Hypothalamus (tissue), 51 donors: ENCODE measurements at places on chromosomes 5 and 9.

- DNase-seq: no peak
Measured at GRCh38 chr9:20001058-20001457, 212.2 kb upstream of the SLC24A2 start.

- no peak for DNase-seq
Measured at GRCh38 chr5:103480246-103480645, 82.3 kb downstream of the NUDT12 start.

DNA sequence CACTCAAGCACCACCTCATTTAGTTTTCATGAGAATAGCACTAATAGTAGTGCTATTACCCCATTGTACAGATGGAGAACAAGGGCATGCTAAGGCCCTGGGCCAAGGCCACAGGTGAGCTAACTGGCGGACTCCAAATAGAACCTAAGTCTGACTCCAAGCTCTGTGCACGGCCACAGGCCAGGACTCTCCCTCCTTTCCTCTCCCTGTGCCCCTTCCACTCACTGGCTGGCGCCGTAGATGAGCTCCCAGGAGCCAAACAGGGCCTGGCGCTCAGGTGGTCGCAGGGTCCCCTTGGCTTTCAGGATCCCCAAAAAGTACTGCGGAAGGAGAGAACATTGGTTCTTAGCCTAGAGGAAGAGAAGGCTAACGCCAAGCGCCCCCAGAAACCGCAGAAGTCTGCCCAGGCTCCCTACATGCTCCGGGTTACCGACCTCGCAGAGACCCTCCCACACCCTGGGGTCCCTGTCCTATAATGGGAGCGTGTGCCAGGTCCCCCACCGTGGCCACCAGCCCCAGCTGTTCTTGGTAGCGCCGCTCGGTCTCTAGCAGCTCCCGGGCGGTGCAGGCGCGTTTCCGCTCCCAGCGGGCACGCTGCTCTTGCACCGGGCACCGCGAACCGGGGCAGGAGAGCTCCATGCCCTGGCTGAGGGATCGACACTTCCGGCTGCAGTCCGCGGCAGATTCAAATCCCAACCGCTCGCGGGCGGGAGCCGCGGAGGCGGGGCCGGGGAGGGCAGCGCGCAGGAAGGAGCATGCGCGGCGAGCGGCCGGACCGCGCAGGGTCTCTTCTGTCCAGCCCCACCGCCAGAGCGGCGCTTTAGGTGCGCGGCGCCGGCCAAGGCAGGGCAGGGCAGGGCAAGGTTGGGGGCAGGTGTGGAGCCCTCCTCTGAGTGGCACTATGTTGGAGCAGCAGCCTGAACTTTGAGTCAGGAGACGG is at the start of gene ARHGEF39:
ARHGEF39 (minus strand) TSS at position 665 of the 940 bp plus-strand sequence; CDS start at position 639, 26 bp downstream.
- peak; percentile 43 for DNase-seq

DNA sequence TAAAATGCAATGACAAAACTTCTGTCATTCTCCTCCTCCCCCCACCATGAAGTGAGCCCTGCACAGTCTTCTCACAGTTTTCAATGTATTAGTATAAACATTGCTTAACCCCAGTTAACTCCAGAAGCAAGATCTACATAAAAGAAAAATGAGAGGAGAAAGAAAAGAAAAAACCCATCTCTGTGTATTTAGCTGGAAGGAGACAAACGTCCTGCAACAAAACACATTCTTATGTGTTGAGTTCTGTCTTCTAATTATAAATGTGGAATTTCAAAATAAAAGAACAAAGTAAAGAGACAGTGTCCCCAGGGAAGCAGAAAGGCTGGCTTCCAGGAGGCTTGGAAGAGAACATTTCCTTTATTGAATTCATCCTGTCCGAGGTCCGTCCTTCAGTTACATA is 491.9 kb upstream of the TUSC1 start:
- no peak for DNase-seq

DNA sequence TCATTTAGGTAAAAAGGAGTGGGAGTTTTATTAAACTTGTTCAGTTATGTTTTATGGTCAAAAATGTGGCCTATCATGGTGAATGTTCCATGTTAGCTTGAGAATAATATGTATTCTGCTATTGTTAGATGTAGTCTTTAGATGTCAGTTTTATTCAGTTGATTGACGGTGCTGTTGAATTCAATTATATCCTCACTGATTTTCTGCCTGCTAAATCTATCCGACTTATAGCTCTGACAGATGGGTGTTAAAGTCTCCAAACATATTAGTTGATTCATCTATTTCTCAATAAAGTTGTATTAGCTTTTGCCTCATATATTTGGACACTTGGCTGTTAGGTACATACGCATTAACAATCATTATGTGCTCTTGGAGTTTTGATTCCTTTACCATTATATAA is 49.0 kb upstream of the ALDH1A1 start:
- DNase-seq: no peak

- DNase-seq: no peak
Measured at GRCh38 chr9:90985631-90986030, 184.0 kb downstream of the SYK start.
